ENCODE measurements at places on chromosomes 5 and 9.

GRCh38 chr9:78292716-78293497 is 4.0 kb upstream of the PSAT1 start:
- H3K4me1 ChIP-seq: no peaks in the 10 kb centered on the region
- peak; percentile 14 for DNase-seq
- H3K4me3 ChIP-seq: no peak overlapping the region
- peaks cover 11% of the 10 kb centered on the region for H3K27me3 ChIP-seq
- no peaks in the 10 kb centered on the region for H3K36me3 ChIP-seq

GRCh38 chr5:6455571-6456200 is 7.0 kb downstream of the UBE2QL1 start:
- no peak overlapping the region for H3K4me3 ChIP-seq
- H3K27ac ChIP-seq: no peak overlapping the region
- peaks cover 100% of the 10 kb centered on the region for H3K27me3 ChIP-seq
- no peaks in the 10 kb centered on the region for H3K36me3 ChIP-seq
- no peaks in the 10 kb centered on the region for H3K4me1 ChIP-seq
- DNase-seq: no peak

DNA sequence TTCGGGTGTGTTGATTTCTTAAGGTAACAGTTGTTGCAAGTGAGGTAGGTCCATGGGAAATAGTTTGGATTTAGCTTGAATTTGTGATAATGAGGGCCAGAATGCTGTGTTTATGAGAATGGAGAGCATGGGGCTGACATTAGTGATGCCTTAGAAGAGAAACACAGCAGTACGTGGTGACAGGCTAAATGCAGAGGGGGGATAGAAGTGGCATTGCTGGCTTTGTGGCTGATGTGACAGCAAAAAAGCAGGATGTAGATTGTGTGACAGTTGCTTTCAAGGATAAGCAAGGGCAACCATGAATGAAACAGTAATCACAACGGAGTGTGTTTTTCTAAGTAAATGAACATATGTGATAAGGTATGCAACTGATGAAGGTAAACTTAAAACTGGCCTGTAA is 103.4 kb upstream of the SGCD start:
- no peak for DNase-seq
- no peaks in the 10 kb centered on the region for H3K36me3 ChIP-seq
- H3K27ac ChIP-seq: no peak overlapping the region
- H3K4me3 ChIP-seq: no peak overlapping the region

- H3K4me1 ChIP-seq: peaks cover 3% of the 10 kb centered on the region
- H3K27ac ChIP-seq: no peak overlapping the region
- no peak overlapping the region for H3K4me3 ChIP-seq
- DNase-seq: no peak
- no peaks in the 10 kb centered on the region for H3K27me3 ChIP-seq
- peaks cover 69% of the 10 kb centered on the region for H3K36me3 ChIP-seq
Observed at GRCh38 chr9:104861397-104861796, 66.6 kb downstream of the ABCA1 start.

DNA sequence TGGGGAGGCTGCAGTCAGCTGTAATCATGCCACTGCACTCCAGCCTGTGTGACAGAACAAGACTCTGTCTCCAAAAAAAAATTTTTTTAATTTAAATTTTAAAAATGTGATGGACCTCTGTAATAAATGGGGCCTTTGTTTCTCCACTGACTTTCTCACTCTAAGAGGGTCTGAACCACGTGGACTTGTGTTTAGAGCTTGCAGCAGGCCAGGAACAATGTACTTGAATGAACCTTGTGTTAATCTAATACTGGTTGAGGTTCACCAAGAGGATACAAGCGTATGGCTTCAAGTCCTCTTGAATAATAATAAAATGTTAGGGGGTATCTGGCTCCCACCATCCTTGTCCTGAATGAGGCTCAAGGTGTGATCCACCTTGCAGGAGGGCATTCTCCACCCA is 14.4 kb upstream of the SLC2A8 start:
- H3K27ac ChIP-seq: no peak overlapping the region
- H3K4me1 ChIP-seq: no peaks in the 10 kb centered on the region
- H3K36me3 ChIP-seq: no peaks in the 10 kb centered on the region
- no peak overlapping the region for H3K4me3 ChIP-seq
- no peaks in the 10 kb centered on the region for H3K27me3 ChIP-seq

DNA sequence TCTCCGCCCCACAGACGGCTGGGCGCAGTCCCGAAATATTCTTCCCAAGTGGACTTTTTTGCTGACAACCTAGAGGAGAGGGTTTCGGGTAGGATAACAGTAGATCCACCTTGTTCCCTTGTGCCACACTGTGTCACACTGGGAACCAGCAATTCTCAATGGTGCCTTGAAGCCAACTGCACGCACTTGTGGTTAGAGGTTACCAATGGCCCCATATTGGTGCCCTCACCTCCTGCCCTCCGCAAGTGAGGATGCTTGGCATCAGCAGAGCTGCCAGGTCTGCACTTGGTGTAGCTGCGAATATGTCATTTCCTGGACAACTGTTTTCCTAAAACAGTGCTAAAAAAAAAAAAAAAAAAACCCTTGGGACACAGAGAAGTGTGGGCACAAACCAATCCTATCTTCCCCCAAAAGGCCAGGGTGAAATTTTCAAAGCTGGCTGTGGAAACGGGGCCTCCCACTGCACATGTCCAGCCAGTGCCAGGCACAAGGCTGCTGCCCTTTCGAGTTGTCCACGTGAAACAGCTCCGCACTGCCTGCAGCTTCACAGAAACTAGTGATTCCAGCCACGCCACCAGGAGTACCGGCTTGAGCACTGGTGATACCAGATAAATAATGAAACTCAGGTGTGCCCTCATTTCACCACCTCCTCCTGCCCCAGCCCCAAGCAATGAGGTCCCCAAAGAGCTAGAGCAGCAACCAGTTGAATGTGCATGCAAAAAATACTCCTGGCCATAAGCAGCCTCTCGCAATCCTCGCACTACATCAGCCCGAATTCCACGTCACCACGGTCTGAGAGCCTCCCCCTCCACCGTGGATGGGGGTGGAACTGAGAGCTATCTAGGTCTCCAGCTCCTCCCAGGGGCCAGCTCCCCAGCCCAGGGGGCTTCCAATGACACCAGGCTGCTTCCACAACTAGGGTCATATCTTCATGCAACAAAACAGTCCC is 51.2 kb downstream of the USP20 start:
- H3K27me3 ChIP-seq: no peaks in the 10 kb centered on the region
- no peak overlapping the region for H3K4me3 ChIP-seq
- peak; percentile 57 for DNase-seq
- H3K36me3 ChIP-seq: peaks cover 8% of the 10 kb centered on the region
- peaks cover 15% of the 10 kb centered on the region for H3K4me1 ChIP-seq

DNA sequence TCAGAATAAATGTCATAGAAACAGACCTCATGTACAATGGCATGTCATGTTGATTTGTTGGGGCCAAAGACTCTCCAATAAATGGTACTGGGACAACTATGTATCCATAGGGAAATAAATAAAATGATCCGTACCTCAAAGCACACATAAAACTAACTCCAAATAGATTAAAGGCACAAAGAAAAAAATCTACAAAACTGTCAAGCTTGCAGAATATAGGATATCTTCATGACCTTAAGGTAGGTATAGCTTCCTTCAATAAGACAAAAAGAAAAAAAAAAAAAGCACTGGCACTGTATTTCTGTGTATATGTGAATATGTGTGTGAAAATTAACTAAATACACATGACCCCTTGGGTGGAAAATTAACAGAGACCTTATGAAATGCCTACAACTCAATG is 101.9 kb downstream of the DIRAS2 start:
- no peaks in the 10 kb centered on the region for H3K27me3 ChIP-seq
- H3K4me1 ChIP-seq: no peaks in the 10 kb centered on the region
- H3K4me3 ChIP-seq: no peak overlapping the region
- DNase-seq: no peak
- no peaks in the 10 kb centered on the region for H3K36me3 ChIP-seq

DNA sequence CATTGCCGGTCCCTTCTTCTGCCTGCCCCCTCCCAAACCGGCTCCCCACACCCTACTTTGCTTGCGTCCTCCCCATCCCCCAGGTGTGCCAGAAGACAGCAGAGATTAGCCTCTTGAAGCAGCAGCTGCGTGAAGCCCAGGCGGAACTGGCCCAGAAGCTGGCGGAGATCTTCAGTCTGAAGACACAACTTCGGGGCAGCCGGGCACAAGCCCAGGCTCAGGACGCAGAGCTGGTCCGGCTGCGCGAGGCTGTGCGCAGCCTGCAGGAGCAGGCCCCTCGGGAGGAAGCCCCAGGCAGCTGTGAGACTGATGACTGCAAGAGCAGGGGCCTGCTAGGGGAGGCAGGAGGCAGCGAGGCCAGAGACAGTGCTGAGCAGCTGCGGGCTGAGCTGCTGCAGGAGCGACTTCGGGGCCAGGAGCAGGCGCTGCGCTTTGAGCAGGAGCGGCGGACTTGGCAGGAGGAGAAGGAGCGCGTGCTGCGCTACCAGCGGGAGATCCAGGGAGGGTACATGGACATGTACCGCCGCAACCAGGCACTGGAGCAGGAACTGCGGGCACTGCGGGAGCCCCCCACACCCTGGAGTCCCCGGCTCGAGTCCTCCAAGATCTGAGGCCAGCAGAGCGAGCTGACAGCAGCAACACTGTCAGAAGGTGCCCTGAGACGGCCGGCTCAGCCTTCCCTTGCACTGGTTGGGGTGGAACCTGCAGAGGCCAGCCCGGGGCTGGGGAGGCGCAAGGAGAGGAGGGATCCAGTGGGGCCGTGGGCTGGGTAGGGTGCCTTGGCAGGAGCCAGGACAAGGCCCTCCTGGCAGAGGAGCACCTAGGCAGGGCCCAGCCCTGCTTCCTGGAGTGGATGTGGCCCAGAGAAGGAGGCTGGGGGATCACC is 8.3 kb downstream of the N4BP3 start:
- H3K27me3 ChIP-seq: no peaks in the 10 kb centered on the region
- no peak for DNase-seq
- H3K36me3 ChIP-seq: peaks cover 29% of the 10 kb centered on the region
- no peak overlapping the region for H3K4me3 ChIP-seq
- peak overlapping the region; percentile 22 for H3K27ac ChIP-seq
- peaks cover 3% of the 10 kb centered on the region for H3K4me1 ChIP-seq

GRCh38 chr5:149966946-149967345 is 6.4 kb downstream of the SLC26A2 start:
- peaks cover 2% of the 10 kb centered on the region for H3K36me3 ChIP-seq
- H3K27ac ChIP-seq: no peak overlapping the region
- no peak for DNase-seq
- no peak overlapping the region for H3K4me3 ChIP-seq

DNA sequence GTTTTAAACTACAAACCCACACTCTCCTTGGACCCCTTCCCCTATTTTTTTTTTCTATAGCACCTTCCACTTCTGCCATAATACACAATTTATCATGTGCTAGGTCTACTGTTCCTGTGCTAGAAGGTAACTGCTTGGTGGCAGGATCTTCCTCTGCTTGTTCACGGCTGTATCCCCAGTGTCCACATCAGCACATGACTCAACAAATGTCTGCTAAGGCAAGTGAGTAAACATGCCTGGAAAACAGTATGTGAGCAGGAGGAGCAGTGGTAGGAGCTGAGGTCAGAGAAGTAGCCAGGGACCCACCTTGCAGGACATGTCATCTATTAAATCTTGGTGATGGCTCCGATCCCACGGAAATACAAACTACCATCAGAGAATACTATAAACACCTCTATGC is 79.4 kb downstream of the AUH start:
- no peaks in the 10 kb centered on the region for H3K36me3 ChIP-seq
- no peaks in the 10 kb centered on the region for H3K27me3 ChIP-seq
- H3K4me3 ChIP-seq: no peak overlapping the region
- no peak overlapping the region for H3K27ac ChIP-seq
- H3K4me1 ChIP-seq: no peaks in the 10 kb centered on the region

DNA sequence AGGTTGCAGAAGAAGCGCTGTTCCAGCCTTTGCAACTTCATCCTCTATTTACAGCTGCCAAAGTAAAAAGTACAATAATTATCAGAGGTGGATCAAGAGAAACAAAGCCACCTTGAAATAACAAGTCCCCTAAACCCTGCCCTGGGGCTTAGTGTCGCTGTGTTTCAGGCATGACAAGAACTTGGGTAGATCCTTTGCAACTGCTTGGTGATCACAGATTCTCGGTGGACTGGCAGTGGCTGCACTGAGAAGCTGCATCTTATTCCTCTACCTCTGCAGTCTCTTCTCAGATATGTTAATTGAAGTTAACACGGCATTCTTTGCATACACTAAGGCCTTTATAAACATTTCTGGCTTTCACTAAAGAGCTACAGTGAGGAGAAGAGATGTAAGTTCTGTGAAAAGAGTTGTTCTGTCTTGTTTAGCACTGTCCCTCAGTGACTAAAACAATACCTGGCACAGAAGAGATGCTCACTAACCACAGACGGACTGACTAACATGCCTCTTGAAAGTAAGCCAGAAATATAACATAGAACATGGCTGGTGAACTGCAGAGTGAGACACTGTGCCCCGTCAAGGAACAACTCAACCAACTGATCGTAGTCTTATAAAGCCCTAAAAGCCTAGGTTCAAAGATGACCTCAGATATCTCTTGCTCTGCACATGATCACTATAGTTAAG is 144.2 kb downstream of the MLLT3 start:
- H3K4me3 ChIP-seq: no peak overlapping the region
- H3K4me1 ChIP-seq: no peaks in the 10 kb centered on the region
- H3K27ac ChIP-seq: no peak overlapping the region
- no peaks in the 10 kb centered on the region for H3K27me3 ChIP-seq
- DNase-seq: no peak

DNA sequence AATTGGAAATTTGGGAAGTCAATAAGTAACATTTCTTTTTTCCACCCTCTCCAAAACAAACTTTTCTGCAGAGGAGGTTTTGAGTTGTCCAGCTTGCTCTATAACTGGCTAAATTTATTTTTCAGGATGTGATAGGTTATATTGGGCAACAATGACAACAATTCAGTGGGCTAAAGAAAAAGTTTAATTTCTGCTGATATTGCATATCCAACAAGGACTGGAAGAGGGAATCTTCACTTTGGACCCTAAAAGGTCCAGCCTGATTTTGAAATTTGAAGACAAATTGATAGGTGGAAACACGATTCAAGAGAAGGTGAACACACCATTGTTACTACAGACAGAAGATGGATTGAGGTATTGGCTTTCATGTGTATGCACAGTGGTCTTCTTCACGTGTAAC is 393.1 kb downstream of the BRINP1 start:
- no peak overlapping the region for H3K27ac ChIP-seq
- no peaks in the 10 kb centered on the region for H3K36me3 ChIP-seq
- H3K4me3 ChIP-seq: no peak overlapping the region
- no peak for DNase-seq
- H3K4me1 ChIP-seq: no peaks in the 10 kb centered on the region

DNA sequence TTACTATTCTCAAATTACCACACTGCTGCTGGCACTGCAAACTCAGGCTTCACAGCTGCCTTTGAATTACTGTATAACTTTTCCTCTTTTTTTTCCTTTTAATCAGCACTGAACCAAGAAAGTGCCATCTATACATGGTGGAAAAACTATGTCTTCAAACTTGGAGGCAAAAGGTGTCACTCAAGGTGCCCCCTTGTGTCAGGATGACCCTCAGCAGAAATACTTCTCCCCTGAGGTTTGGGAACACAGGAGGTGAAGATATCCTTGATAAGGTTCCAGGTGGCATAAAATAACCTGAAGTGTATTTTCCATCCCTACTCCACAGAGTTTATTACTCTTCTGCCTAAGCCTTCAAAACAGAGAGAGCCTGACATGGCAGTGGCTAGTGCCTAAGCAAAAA is 14.5 kb downstream of the FRMD3 start:
- no peak overlapping the region for H3K4me3 ChIP-seq
- no peaks in the 10 kb centered on the region for H3K4me1 ChIP-seq
- no peaks in the 10 kb centered on the region for H3K36me3 ChIP-seq
- no peak overlapping the region for H3K27ac ChIP-seq
